ENCODE measurements at places on chromosomes 7 and 10. TPM values are rescaled to one million over a fixed set of nuclear protein-coding genes. Genes with fewer than 3 reads are reported as not detected.

GRCh38 chr10:8052341-8052955 is 2.0 kb upstream of the GATA3 start:
- DNase-seq, result no peak
- H3K36me3 ChIP-seq, result no peaks in the 10 kb centered on the region
- peaks cover 97% of the 10 kb centered on the region for H3K27me3 ChIP-seq
- no peak overlapping the region for H3K27ac ChIP-seq
- peak overlapping the region; percentile 60 for H3K4me3 ChIP-seq

The ACTL6B gene
- not detected for total RNA-seq

DNA sequence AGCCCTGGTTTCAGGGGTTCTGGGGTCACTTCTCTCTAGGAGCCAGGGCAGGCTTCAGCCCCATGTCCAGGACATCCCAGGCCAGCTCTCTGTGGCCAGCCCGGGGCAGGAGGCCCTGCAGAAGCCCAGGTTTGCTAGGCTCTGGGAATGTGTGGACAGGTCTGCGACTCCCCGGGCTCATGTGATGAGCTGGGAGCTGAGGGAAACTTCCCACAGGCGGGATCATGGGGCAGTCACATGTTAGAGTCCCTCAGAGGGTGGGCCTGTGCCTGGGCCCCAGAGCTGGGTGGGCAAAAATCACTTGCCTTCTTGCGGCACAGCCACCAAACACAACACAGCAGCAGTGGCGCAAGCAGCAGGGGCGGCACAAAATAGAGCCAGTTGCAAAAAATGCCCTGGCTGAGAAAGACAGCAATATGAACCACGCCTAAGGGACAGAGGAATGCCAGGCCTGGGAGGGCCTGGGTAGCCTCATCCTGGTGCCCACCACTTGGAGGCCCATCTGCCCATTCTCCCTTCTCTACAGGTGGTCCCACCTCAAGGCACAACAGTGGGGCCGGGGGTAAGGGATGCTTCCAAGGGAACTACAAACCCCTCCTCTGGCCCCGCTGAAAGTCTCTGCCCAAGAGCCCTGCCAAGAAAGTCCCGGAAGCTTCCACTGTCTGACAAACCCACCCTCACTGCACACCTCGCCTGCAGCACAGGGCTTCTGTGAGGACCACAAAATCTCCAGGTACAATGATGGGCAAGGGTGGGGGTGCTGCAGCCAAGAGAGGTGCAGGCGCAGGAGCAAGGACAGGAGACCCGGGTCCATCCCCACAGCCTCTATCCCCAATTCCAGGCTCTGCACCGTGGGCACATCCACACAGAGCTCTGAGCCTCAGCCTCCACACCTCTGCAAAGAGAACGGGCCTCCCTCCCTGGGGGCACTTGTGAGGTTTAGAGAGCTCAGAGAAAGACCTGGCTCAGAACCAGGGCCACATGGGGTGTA is 34.6 kb upstream of the ANTXRL start:
- H3K4me3 ChIP-seq, result no peak overlapping the region
- DNase-seq, result no peak
- no peak overlapping the region for H3K27ac ChIP-seq
- H3K4me1 ChIP-seq, result no peaks in the 10 kb centered on the region

- DNase-seq, result no peak
- peaks cover 15% of the 10 kb centered on the region for H3K4me1 ChIP-seq
- no peak overlapping the region for H3K4me3 ChIP-seq
- no peaks in the 10 kb centered on the region for H3K36me3 ChIP-seq
- no peak overlapping the region for H3K27ac ChIP-seq
Measured at GRCh38 chr10:29470843-29471543, 163.8 kb downstream of the SVIL start.

GRCh38 chr7:128167042-128167701 is 73.9 kb upstream of the LEP start:
- H3K4me1 ChIP-seq, result peaks cover 11% of the 10 kb centered on the region
- no peaks in the 10 kb centered on the region for H3K36me3 ChIP-seq
- H3K27ac ChIP-seq, result no peak overlapping the region
- peak; percentile 72 for DNase-seq
- peak overlapping the region; percentile 90 for H3K4me3 ChIP-seq

The MLXIPL gene
- 25.7 TPM for total RNA-seq

All from GM23338 (cell line).